Uterus (tissue), 4 donors: ENCODE measurements at places on chromosomes 6 and 20. TPM values are rescaled to one million over a fixed set of nuclear protein-coding genes. Genes with fewer than 3 reads are reported as not detected.

Gene KIF3B
- total RNA-seq, result 6.7 TPM

Gene ALDH8A1
- total RNA-seq, result not detected

Gene LY6G6F
- total RNA-seq, result not detected

Gene TOP1
- total RNA-seq, result 20.5 TPM

Gene DZANK1
- 10.0 TPM for total RNA-seq

DNA sequence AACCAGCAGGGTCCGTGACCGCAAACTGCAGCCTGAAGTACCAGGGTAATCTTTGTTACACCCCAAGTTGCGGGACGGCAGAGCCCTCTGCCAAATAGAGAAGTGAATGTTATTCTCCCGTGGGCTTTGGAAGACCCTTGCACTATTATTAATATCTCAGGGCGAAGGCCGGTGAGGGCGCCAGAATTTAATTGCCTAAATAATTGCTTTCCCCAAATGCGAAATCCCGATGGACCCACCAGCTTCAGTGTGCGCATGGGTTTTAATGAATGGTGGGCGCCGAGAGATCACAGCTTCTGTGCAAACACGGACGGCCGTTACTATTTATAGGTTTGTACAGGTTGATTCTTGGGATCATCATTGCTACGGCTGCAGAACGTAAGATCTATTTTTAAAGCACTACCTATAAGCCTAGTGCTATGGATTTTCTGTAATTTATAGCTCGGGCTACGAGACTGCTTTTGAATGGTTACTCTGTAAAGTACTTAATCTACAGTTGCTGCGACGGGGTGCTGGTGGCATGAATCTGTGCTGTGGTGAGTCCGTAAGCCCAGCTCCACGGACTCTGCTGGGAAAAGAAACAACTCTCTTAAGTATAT is 15.2 kb upstream of the PHACTR3 start:
- H3K36me3 ChIP-seq, result no peaks in the 10 kb centered on the region
- H3K27ac ChIP-seq, result no peak overlapping the region
- no peaks in the 10 kb centered on the region for H3K27me3 ChIP-seq

- no peak overlapping the region for H3K27ac ChIP-seq
- H3K4me3 ChIP-seq, result no peak overlapping the region
- H3K4me1 ChIP-seq, result no peaks in the 10 kb centered on the region
These were observed 1395.7 kb upstream of the MAP3K7 start for GRCh38 chr6:91982559-91982958.

GRCh38 chr6:106568530-106568929 is 60.8 kb downstream of the RTN4IP1 start:
- H3K4me1 ChIP-seq, result no peaks in the 10 kb centered on the region
- H3K4me3 ChIP-seq, result no peak overlapping the region
- H3K27ac ChIP-seq, result no peak overlapping the region
- no peaks in the 10 kb centered on the region for H3K36me3 ChIP-seq
- no peak for DNase-seq

DNA sequence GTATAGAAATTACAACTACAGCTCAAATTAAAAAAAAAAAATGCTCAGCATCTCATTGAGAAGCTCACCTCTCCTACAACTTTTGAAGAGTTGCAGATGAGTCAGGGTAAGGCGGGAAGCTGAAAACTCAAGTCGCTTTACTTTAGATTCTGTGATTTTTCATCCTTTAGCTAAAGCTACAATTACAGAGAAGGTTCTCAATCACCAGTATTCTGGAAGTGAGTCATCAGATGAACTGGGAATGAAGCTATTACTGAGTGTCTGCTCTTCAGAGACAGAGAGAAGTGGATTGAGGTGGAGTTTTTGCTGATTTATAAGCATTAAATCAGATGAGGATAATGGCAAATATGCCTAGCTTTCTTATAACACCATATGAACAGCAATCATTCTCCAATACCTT is 91.9 kb downstream of the TFAP2A start:
- no peaks in the 10 kb centered on the region for H3K4me1 ChIP-seq
- H3K4me3 ChIP-seq, result no peak overlapping the region
- no peak for DNase-seq
- H3K36me3 ChIP-seq, result no peaks in the 10 kb centered on the region

DNA sequence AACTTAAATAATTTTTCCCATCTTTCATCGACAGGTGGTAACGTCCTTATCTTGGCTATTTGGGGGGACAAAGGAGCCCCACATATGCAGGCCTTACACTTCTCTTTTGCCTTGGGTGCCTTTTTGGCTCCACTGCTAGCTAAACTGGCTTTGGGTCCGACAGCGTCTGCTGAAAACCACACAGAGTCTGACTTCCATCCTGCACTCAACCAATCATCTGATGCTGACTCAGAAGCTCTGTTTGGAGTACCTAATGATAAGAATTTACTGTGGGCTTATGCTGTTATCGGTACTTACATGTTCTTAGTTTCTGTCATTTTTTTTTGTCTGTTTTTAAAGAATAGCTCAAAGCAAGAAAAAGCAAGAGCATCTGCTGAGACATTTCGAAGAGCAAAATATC is 178.5 kb downstream of the SLC16A10 start:
- no peak for DNase-seq
- H3K27me3 ChIP-seq, result no peaks in the 10 kb centered on the region
- no peak overlapping the region for H3K27ac ChIP-seq
- H3K4me1 ChIP-seq, result no peaks in the 10 kb centered on the region
- H3K4me3 ChIP-seq, result no peak overlapping the region

GRCh38 chr20:58233881-58234528 is 5.6 kb upstream of the ANKRD60 start:
- DNase-seq, result peak; percentile 34
- no peak overlapping the region for H3K4me3 ChIP-seq
- H3K36me3 ChIP-seq, result no peaks in the 10 kb centered on the region
- H3K4me1 ChIP-seq, result no peaks in the 10 kb centered on the region

DNA sequence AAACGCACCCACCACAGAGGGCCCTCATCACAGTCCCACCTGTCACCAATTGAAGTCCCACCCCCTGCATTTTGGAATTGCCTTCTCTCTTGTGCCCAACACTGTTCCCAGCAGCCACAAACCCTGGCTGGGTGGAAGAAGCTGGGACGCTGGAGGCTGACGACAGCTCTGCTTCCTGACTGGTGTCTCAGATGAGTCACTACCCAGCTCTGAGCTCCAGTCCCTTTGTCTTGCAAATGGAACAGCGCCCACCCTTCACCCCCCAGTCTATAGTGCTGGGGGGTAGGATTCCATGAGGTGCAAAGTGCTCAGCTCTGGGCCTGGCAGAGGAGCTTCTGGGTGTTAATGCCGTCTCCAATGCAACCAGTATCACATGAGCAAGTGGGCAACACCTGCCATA is 85.3 kb downstream of the DLGAP4 start:
- no peak for DNase-seq
- H3K4me3 ChIP-seq, result no peak overlapping the region
- H3K27ac ChIP-seq, result no peak overlapping the region
- no peaks in the 10 kb centered on the region for H3K36me3 ChIP-seq
- no peaks in the 10 kb centered on the region for H3K4me1 ChIP-seq

GRCh38 chr6:17125407-17125806 is 23.6 kb downstream of the STMND1 start:
- H3K4me1 ChIP-seq, result no peaks in the 10 kb centered on the region
- DNase-seq, result no peak
- H3K36me3 ChIP-seq, result no peaks in the 10 kb centered on the region
- H3K4me3 ChIP-seq, result no peak overlapping the region
- H3K27me3 ChIP-seq, result no peaks in the 10 kb centered on the region

- H3K4me1 ChIP-seq, result no peaks in the 10 kb centered on the region
- no peak overlapping the region for H3K4me3 ChIP-seq
- H3K36me3 ChIP-seq, result no peaks in the 10 kb centered on the region
- no peak overlapping the region for H3K27ac ChIP-seq
- H3K27me3 ChIP-seq, result no peaks in the 10 kb centered on the region
These were observed 72.5 kb downstream of the NDUFAF5 start for GRCh38 chr20:13857304-13857703.

DNA sequence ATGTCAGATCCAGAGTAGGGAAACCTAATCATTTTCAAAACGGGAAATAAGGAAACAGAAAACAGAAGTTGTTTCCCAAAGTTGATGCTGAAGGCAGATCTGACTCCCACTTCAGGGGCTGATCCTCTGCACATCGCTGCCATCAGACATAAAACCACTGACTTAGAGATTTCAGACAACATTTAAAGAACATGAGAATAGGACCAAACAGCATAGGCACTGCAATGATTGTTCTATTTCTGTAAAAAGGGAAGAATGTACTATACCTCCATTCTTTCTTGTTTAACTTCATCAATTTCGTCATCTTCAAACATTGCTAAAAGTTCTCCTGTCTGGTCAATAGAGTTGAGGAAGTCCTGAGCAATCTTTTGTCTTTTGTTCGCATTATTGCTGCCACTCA is 324.7 kb upstream of the RUNX2 start:
- no peaks in the 10 kb centered on the region for H3K27me3 ChIP-seq
- H3K27ac ChIP-seq, result no peak overlapping the region
- H3K36me3 ChIP-seq, result no peaks in the 10 kb centered on the region
- DNase-seq, result no peak

DNA sequence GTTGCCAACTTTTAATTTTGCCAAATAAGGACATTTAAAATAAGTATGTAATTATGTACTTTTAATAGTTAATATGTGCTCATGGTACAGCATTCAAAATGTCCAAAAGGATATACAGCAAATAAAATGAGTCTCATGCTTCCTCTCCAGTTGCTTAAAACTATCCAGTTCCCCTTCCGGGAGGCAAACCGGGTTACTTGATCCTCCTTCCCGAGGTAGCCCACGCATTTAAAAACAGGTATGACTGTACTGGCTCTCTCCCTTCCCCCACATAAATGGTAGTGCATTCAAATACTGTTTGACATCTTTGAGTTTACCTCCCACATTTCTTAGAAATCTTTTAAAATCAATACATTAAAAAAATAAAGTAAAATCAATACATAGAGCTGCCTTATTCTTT is 66.4 kb downstream of the PHF20 start:
- H3K27ac ChIP-seq, result no peak overlapping the region
- H3K36me3 ChIP-seq, result no peaks in the 10 kb centered on the region
- no peaks in the 10 kb centered on the region for H3K27me3 ChIP-seq
- no peak overlapping the region for H3K4me3 ChIP-seq
- no peak for DNase-seq
